ENCODE measurements at places on chromosomes 11 and 22. TPM values are rescaled to one million over a fixed set of nuclear protein-coding genes. Genes with fewer than 3 reads are reported as not detected.

GRCh38 chr22:19149991-19150390 lies at the start of gene GSC2:
GSC2 (minus strand) TSS chr22:19150292; CDS start chr22:19150283, 9 bp downstream.
- no peak for DNase-seq

GRCh38 chr11:133515107-133515506 lies 17.2 kb downstream of the OPCML start:
- DNase-seq, result no peak

GRCh38 chr22:17233348-17234043 lies 14.3 kb upstream of the ADA2 start:
- no peak for DNase-seq

The SLC22A12 gene
- 5.3 TPM for polyA plus RNA-seq

DNA sequence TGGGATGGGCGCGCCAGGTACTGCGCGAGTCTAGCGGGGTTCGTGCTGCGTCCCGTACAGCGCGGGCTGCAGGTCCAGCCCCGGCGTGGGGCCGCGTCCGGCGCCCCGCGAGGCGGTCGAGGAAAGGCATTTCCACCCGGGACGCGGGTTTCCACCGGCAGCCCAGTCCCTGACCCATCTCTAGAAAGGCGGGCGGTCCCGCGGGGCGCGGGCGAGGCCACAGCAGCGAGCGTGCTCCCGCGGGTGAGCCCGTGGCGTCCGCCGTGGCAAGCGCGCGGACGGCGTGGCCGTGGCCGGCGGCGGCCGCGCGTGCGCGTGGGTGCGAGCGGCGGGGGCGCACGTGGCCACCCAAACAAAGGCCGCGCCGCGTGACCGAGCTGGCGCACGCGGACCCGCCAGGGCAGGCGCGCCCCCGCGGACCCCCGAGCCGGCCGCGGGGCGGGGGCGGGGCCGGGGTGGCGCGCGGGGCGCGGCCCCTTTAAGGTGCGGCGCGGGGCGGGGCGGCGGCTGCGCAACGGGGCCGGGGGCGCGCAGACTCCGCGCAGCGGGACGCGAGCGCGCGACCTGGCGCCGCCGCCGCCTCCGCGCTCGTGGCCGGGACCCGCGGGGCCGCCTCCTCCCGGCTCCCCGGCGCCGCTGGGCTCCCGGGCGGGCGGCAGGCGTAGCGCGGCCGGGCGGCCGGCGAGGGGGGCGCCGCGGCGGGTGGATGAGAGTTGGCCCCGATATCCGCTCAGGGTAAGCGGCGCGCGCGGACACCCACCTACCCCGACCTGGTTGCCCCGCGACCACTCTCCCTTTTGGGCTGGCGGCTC lies 39.3 kb upstream of the CELSR1 start:
- DNase-seq, result no peak

The GGTLC2 gene
- not detected for polyA plus RNA-seq
